Melanocyte of skin (primary cell): ENCODE measurements at places on chromosomes 5 and 9. TPM values are rescaled to one million over a fixed set of nuclear protein-coding genes. Genes with fewer than 3 reads are reported as not detected.

HAND1 gene
- total RNA-seq = under 0.01 TPM in 1 of 2 replicates, not detected in the other

NIM1K gene
- total RNA-seq = 0.33 and 0.46 TPM in 2 replicates

ADAMTS13 gene
- 1.1 and 1.7 TPM in 2 replicates for total RNA-seq

DRD1 gene
- 0.34 and 0.36 TPM in 2 replicates for total RNA-seq

DOCK2 gene
- total RNA-seq = 0.36 and 0.69 TPM in 2 replicates

CDH18 gene
- total RNA-seq = 0.34 TPM in 1 of 2 replicates, not detected in the other

TMEM215 gene
- total RNA-seq = under 0.01 TPM in 2 replicates

FBN2 gene
- total RNA-seq = 21.3 and 32.7 TPM in 2 replicates

SV2C gene
- total RNA-seq = under 0.01 TPM in 2 replicates

FAM153A gene
- not detected in 2 replicates for total RNA-seq

OCLN gene
- total RNA-seq = 0.62 and 1.00 TPM in 2 replicates

FAM151B gene
- total RNA-seq = 7.0 and 8.0 TPM in 2 replicates
